ENCODE measurements at places on chromosomes 3 and 15.

GRCh38 chr3:13015286-13016082 is 57.7 kb downstream of the IQSEC1 start:
- no peak for DNase-seq

DNA sequence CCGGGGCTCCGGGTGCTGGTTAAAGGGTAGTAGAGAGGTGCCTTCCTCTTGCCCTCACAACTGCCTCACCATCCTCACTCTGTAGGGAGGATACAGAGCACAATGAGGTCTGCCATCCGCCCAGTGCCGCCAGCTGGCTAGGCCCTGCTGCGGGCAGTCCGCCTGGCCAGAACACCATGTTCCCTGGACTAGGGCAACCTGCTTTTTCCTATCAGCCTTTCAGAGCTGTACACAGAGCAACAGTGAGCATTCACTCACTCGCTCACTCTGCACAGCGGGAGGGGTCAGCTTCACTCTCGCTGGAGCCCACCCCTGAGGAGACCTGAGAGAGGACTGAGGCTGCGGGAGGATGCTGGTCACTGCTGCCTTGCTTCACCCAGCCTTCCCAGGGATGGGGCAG is 218.7 kb upstream of the CHRNA7 start:
- DNase-seq: no peak

DNA sequence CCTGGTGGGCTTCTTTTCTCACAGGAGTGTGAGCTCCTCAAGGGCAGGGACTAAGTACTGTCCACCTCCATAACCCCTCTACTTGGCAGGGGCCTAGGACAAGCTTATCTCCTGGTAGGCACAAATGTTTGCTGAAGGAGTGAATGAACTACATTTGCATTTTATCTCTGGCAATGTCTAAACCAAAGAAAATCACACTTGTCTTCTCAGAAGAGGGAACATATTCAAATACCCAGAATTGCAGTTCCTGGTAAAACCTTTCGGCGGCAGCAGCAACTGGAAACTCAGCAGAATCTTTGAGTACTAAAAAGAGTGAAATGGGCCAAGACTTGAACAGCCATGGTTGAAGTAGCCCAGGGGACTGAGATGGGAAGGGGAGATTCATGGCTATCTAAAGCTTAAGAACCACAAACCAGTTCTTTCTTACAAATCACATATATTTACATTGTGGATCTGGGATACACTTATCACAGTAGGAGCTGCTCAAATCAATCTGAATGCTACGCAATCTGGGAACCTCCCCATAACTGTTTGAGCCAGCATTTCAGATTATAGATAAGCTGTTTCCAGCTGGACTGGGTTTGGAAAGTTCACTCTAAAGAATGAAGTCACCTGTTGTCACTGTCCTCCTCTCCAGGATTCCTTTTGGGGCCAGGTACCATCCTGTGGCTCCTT is 18.7 kb upstream of the PTPN9 start:
- no peak for DNase-seq

GRCh38 chr3:190064112-190064511 is 56.6 kb downstream of the P3H2 start:
- DNase-seq: no peak

DNA sequence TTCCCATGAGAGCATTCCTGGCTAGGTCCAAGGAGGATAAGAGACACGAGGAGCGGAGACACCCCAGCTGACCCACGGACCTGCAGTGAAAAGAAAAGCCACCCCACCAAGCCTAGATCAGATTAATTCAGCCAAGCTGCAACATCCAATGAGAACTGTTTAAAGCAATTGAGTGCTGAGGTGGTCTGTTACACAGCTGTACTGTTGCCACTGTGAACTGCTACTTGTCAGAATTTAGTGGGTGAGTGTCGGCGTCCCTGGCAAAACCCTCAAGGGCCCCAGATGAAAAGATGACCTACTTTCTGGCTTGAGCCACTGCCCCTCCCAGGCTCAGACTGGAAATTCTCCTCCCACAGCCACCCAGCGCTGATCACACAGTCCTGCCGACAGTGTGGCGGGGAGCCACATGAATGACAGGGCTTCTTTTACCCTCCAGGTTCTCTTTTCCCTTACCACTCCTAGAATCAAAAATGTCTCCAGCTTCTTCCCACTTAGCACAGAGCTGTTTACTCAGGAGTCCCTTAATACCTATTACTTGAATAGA is 26.4 kb upstream of the KBTBD12 start:
- DNase-seq: no peak

DNA sequence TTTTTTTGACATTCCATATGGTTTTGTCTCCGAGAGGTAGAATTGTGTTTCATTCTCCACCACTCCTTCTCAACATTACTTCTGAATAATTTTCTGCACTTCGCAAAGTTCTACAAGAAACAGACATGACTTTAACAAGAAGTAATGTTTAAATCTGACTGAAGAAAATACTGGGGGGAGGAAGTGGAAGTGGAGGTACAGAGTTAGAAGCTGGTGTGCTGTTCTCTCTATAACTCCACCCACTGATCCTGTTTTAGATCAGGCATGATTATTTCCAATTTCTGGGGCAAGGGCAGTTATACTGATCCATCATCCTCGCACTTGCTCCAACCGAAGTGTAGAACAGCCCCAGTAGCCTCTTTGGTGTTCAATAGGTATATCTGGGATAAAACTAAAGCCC is 9.2 kb upstream of the MCCC1 start:
- no peak for DNase-seq

DNA sequence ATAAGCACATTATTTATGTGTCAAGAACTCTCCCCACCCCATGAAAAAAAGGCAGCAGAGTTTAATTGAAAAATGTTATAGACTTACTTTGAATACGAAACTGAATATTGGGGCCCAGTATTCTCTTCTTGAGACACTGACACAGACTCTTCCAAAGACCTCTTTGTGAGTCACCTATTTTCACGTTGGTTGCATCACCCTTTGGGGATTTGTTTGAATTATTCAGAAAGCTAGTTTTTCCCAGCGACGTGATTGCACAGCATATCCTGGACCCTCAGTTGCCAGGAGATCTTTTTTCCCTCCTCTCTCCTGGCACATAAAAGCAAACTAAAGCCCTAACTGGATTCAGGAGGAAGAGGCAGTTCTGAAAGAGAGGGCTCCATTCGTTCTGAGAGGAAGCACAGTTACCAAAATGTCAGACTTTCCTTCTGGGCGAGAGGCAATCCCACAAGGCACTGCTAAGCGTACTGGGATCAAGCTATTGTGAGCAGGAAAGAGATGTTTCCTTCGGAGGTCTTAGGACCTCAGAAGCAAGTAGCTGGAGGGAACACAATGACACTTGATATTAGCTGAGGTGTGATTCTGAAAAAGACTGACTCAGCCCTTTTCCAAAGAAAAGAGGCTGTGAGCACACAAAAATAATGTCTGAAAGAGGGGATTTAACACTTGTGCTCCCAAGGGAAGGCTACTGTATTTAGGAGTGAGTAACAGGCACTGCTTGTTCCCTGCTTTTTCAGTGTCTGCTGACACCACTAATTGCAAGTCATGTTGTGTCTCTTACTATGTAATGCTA is 65.8 kb upstream of the CADPS start:
- no peak for DNase-seq

- no peak for DNase-seq
Measured at GRCh38 chr3:178966299-178967176, 105.1 kb downstream of the ZMAT3 start.

DNA sequence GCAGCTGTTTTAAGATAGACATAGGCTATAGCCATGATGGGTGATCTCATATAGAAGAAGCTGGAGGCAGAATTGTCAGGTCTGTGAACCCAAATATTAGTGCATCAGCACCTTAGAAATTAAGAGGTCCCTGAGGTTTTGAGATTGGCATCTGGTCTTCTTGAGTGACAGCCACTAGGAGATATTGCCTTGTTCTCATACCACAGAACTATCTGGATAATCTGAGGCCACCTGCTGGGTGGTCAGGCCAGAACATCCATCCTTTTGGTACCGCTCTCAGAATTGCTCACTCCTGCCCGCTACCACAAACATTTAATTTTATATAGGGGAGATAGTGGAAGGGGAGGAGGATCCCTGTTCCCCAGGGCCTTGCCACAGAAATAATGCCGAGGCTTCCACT is 210.6 kb upstream of the ZPLD1 start:
- no peak for DNase-seq
